SJSA1 (cell line): ENCODE measurements at places on chromosomes 12 and 14.

DNA sequence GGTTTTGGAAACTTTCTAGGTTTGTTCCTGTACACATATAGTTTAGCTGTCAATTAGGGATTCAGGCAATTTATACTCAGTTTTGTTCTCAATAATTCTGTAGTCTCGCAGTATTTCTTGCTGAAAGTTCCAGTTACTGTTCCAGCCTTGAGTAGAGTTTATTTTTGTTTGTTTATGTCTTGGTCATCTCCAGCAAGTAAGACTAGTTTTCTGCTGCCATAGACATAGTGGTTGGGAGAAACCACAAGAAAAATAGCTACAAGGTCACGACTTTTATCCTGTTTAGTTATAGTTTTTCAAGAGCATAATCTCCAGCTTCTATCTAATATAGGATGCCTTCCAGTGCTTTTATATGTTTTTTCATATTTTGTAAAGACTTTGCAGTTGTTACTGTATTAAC is 99.6 kb upstream of the FOXG1 start:
- H3K27me3 ChIP-seq, result no peaks in the 10 kb centered on the region
- no peak overlapping the region for H3K27ac ChIP-seq
- H3K4me3 ChIP-seq, result no peak overlapping the region
- H3K4me1 ChIP-seq, result peaks cover 29% of the 10 kb centered on the region
- DNase-seq, result no peak
- H3K36me3 ChIP-seq, result no peaks in the 10 kb centered on the region

DNA sequence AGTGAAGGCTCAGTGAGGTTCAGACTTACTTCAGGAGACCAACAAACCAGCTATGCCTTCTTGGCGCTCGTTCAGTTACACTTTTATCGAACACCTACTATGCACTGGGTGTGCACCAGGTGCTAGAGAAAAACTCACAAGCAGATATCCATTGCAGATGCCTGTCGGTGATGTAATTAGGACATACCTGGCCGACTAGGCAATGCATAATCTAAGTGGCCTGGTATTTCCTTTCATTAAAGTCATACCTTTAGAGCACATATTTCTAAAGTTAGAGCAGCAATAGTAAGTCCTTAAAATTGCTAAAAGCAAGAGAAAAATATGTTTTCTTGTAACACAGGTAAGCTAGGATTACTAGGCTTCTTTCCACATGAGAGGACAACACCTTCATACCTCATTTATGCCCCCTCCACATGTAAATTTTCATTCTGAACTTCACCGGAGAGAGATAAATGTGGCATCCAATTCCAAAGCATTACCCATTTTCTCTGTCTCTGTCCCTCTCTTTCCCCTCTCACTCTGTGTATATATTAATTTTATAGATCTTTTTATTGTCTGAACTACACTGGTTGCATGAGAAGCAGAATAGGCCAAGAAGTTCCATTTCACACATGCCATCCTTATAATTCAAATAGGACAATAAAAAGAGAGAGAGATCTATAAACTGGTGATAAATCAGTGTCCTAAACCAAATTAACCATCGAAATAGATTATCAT is 242.2 kb downstream of the SPTSSA start:
- peaks cover 34% of the 10 kb centered on the region for H3K4me1 ChIP-seq
- no peak overlapping the region for H3K27ac ChIP-seq
- no peak for DNase-seq
- no peaks in the 10 kb centered on the region for H3K27me3 ChIP-seq
- H3K4me3 ChIP-seq, result no peak overlapping the region
- no peaks in the 10 kb centered on the region for H3K36me3 ChIP-seq

- no peak overlapping the region for H3K27ac ChIP-seq
- no peaks in the 10 kb centered on the region for H3K27me3 ChIP-seq
- no peaks in the 10 kb centered on the region for H3K4me1 ChIP-seq
Measured at GRCh38 chr12:92273076-92273475, 127.4 kb upstream of the BTG1 start.

- no peaks in the 10 kb centered on the region for H3K36me3 ChIP-seq
- H3K27me3 ChIP-seq, result no peaks in the 10 kb centered on the region
- peak overlapping the region; percentile 62 for H3K27ac ChIP-seq
- DNase-seq, result peak; percentile 88
Measured at GRCh38 chr12:113766879-113767878, 198.9 kb downstream of the RBM19 start.

DNA sequence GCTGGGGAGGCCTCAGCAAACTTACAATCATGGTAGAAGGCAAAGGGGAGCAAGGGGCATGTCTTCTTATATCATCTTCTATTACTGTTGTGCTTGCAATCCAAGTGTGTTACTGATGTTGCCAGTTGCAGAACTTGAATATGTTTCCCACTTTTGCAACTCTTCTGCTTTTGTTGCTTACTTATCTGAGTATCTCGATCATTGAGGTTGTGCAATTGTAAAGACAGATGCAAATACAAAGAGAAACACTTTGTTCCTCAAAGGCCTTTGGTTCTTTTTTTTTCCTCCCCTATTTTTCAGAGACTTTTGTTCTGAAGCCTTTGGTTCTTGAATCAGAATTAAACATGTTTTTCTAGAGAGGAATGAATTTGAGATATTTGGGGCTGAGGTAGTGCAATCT is 3.7 kb upstream of the COX8C start:
- H3K36me3 ChIP-seq, result no peaks in the 10 kb centered on the region
- H3K27me3 ChIP-seq, result no peaks in the 10 kb centered on the region
- DNase-seq, result no peak
- H3K4me1 ChIP-seq, result no peaks in the 10 kb centered on the region
